ENCODE measurements at places on chromosomes 1 and 21.

DNA sequence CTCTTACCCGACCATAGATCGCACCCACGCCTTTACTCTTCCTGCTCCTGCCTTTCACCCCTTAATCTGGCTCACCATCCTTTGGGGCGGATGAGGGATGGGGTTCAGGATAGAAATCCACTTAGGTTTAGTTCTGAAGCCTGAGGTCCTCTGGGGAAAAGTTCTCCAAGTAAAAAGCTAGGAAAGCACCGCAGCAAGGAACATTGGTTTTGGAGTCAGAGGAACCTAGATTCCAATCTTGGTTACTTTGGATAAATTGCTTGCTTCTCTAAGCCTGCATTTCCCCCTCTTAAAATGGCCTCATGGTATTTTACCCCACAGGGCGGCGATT, 988 bp upstream of the ASAP3 start:
- no peak for DNase-seq

- no peak for DNase-seq
These were observed 177.9 kb downstream of the EIF4G3 start for GRCh38 chr1:20998826-20999225.

GRCh38 chr1:153534226-153534924, 1.4 kb downstream of the S100A6 start:
- DNase-seq, result no peak

DNA sequence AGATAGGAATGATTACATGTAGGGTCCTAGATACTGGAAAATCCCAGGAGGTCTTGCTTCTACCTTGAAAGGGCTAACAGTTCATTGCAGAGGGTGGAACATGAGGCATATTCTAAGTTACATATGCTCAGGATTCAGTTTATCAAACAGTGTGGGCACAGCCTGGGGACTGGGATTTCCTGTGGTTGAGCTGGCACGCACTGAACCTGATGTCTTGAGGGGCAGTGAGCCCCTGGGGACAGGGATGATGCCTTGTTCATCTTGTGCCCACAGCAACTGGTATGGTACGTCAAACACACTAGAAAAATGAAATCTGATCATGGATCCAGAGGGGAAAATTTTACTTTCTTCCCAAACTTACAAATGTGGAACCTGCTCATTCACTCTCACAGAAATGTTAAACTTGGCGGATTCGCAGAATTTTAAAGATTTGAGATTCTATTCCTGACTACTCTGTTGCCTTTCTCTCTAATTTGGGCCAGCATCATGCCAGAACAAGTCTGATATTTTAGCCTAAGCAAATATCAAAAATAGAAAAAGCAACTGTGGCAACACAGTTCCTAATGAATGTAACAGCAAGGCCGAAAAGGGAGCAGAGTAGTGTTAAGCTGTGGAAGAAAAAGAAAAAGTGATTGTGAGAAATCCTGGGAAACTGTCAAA, 68.2 kb upstream of the COL24A1 start:
- DNase-seq, result no peak

DNA sequence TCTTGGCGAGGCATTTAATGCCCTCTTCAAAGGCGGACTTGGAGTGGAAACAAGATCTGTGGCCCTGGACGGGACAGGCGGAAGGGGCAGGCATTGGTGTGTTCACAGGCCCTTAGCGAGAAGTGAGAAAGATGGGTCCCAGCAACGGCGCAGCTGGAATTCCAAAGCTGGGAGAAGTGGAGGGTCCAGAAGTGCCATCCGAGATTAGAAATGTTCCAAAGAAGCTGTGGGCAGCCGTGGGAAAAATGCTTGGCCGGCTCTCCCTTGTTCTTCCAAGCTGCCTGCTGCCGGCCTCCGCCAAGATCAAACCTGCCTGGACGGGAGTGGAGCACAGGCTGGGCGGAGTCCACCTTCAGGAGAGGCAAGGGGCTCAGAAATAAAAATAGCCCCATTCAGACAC, 69.4 kb upstream of the ACTRT2 start:
- DNase-seq, result no peak

GRCh38 chr1:9835758-9836631, 12.2 kb upstream of the CLSTN1 start:
- DNase-seq, result no peak

DNA sequence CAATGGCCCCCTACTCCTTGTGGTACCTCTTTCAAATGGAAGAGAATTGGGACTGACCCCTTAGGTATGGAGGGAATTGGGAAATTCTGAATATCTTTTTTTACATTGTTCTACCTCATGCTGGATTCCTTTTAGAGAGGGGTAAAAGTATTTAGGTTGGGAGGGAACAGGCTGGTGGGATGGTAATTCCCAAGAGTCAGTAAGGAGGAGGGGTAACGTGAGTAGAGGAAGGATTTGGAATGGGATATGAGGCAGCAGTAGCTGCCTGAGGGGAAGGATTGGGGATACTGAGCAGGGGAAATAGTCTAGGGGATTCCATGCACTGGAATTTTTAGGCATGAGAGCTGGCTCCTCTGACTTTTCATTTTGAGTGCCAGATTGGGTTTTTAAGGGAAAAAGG, 3.8 kb upstream of the AADACL3 start:
- no peak for DNase-seq

GRCh38 chr21:39388811-39389155, 39.9 kb upstream of the HMGN1 start:
- DNase-seq, result no peak

GRCh38 chr1:230081751-230082150, 14.7 kb downstream of the GALNT2 start:
- DNase-seq, result no peak

DNA sequence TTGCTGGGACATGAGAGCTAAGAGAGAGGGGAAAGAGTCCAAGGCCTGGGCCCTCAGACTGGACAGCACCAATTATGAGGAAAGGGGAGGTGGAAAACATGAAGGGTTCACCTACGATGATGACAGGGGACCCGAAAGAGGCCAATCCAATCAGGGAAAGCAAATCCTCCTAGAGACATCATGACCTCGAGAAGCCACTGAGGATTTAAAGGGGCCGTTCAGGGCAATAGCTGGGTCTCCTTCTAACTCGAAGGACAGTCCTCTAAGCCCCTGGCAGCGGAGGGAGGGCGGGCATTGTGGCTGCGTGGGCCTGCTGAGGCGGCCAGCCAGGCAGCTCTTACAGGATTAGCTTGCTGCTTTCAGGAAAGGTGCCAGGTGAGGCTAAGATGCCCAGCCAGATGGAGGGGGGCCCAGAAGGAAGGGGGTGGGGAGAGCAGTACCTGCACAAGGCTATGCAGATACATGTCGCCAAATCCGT, 7.4 kb downstream of the MEF2D start:
- no peak for DNase-seq

DNA sequence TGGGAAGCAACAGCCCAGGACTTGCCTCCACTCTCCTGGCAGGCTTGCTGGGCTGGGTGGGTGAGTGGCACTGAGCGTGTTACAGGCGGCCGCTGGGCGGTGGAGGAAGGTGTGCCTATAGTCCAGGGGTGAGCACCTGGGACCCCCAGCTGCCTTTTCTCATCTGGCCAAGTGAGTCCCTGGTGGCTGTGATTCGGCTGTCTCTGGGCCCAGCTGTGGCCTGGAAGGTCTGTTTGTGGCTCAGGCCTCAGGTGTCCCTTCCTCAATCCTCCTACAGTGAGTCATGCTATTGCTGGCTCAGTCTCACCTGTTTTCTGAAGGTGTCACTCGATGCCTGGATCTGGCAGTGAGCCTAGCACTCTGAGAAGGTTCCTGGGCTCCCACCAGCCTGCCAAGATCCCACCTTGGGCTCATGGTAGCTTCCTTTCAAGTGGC, 564.2 kb downstream of the PTPRU start:
- no peak for DNase-seq

GRCh38 chr1:23979387-23979880, 693 bp downstream of the SRSF10 start:
- DNase-seq, result no peak

GRCh38 chr1:205438213-205439158, 16.6 kb upstream of the LEMD1 start:
- DNase-seq, result no peak

DNA sequence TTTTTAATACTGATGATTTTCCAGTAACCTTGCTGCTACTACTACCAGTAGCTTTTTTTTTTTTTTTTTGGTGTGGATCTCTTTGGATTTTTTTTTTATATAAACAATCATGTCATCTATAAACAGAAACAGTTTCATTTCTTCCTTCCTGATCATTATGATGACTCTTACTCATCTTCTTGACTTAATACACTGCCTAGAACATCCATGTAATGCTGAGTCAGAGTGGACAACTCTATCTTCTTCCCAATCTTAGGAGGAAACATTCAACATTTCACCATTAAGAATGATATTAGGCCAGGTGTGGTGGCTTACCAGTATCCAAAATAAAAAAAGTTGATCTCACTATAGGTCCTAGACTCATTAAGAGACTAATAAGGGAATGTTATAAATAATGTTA, 69.1 kb downstream of the RUSC1 start:
- DNase-seq, result no peak

GRCh38 chr1:172723251-172723650, 64.3 kb downstream of the FASLG start:
- DNase-seq, result no peak

DNA sequence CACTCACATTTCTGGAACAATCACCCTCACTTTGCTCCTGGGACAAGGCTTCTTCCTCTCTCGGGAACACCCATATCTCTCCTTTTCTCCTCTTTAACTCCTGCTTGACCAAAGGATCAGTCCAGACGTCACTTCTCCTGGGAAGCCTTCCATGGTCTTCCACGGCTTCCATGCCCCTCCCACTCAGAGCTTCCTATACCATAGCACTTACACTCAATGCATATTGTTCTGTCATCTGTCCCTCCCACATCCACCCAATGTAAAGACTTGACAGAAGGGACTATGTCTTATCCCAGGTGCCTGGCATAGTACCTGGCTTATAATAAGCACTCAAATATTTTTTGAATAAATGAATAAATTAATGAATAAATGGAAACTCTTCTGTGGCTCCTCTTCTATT, 28.2 kb downstream of the CD34 start:
- DNase-seq, result no peak

GRCh38 chr1:47656719-47657685, 219.2 kb downstream of the FOXD2 start:
- DNase-seq, result no peak

- DNase-seq, result no peak
These were observed 5.6 kb downstream of the AK4 start for GRCh38 chr1:65153635-65154034.

DNA sequence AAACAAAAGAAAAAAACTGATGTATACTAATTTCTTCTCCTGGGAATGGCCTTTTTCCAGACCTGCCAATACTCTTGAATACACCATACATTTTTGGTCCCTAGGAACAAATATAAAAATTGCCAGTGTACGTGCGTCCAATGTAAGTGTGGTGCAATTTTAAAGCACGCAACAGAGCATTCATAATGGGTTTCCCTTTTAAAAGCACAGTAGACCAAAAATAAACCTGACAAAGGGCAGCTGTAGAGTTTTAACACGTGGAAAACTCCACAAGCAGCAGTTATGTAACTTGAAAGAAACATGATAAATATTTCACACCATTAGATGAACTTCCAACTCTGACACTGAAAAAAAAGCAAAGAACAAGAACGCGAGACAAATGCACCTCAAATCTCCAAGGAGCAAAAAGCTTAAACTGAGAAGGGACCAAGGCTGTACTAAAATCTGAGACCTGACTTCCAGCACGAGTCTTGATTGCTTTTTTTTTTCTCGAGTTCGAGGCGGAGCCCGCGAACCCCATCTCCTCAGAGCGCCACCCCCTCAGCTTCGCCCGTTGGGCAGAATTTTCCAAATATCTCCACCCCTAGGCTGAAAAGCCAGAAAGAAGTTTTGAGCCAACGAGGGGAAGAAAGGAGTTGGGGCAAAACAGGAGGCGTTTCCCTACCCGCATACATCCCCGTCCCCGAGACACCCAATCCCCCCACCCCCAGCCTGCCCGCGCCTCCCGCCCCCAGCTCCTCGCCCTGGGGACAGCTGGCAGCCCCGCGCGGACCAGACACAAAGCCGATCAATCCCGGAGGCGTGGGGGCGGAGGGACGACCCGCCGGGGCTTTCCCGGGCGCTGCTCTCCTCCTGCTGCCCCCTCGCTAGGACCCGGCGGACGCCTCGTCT, at the start of gene JAM2:
TSS of gene JAM2 (plus strand) at position 599 of the 891 bp plus-strand sequence. CDS start 564 bp downstream, outside the sequence.
- DNase-seq, result no peak

- DNase-seq, result no peak
These were observed 18.8 kb downstream of the ODF2L start for GRCh38 chr1:86377341-86377740.

- DNase-seq, result no peak
These were observed 440.8 kb upstream of the ZP4 start for GRCh38 chr1:238331557-238331956.

DNA sequence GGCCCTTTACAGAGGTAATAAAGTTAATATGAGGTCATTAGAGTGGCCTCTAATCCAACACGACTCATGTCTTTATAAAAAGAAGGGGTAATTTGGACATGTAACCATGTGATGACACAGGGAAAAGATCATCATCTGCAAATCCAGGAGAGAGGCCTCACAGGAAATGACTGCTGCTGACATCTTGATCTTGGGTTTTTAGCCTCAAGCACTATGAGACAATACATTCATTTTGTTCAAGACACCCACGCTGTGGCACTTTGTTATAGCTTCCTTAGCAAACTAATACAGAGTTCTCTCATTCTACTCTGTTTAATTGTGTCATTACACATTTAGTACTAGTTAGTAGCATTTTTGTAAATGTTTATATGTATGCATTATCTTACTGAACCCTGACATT, 64.0 kb upstream of the RUNX1 start:
- DNase-seq, result no peak

DNA sequence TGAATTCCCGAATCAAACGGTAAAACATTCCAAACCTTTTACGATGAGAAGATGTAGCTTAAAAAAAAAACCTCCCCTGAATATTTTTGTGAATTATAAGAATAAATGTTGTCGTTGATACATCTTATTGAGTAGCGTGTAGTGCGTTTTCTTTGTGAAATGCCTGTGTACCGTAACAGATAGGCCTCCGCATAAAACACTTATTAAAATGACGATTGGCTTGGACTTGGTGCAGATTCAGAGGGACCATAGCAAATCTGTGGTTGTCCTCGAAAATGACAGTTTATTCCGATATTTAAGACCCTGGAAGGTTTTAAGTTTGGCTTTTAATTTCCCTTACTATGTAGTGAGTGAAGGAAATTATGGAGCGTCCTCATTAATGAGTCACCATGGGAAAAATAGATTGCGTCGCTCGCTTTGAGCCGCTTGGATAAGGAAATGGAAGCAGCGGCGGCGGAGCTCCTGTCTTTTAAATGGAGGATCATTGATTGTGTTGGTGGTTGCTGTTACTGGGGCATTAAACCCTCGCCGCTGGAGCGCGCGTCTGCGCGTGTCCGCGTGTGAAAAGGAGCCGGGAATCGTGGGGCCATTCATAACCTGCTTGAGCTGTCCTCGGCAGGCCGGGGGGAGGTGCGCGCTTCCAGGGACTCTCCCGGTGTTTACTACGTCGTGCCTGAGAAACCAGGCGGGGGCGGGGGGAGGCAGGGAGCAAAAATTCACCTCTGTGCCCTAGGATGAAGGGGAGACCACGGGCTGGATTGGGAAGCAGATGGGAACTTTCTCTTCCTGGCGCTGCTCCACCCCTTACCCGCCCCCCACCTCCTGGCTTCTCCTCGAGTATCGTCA, 1.6 kb downstream of the SPEN start:
- DNase-seq, result peak; percentile 40
